ENCODE measurements at places on chromosomes 6 and 20.

GRCh38 chr6:68158256-68158655 lies 476.8 kb upstream of the ADGRB3 start:
- no peak for DNase-seq

DNA sequence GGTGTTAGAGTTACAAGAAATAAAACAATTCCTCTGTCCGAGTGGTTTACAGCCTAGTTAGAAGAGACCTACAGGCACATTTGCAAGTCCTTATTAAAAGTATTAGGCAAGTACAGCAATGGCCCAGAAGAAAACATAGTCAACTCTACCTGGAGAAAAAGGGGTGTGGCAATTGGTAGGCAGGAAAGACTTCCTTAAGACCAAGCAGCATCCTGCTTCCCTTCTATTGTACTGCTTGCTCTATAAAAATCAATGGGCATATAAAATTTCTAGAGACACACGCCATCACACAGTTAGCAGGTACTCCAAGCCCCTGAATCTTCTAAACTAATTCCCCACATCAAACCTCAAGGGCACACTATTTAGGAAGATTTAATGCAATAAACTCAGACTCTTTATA lies 185.6 kb downstream of the ATXN1 start:
- DNase-seq: no peak

DNA sequence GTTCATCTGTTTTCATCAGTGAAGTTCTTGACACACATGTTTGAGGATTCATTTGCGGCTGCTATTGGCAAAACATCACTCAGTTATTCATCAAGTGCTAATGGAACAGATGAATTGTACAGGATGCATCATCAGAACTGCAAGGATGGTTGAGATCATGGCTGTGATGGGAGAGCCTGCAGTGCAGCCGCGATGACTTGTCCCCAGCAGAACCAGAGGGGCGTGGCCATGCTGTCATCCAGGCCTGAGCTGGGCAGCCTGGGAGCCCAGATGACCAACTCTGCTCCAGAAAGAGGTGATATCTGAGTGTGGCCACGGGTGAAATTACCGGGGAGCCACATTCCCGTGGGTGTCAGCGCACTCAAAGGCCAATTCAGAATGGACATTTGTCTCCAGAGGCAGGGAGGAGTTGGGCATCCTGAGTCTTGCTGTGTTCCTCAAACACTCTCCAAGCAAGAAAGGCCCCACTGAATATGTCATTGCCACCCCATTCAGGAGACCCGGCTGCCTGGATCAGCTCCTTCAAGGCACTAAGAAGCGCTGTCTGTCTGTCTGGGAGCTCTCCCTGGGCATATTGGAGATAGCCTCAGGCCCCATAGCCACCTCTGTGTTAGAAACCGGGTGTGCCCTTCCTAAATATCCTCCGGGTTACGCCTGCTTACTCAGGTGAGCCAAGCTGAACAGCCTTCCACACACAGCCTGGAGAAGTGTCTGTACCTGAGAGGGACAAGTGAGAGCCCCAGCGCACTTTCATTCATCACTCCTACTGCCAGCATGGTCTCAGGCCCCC lies 66.7 kb downstream of the SYNDIG1 start:
- DNase-seq: peak; percentile 57

GRCh38 chr6:106618324-106618723 lies 11.0 kb downstream of the RTN4IP1 start:
- DNase-seq: no peak

DNA sequence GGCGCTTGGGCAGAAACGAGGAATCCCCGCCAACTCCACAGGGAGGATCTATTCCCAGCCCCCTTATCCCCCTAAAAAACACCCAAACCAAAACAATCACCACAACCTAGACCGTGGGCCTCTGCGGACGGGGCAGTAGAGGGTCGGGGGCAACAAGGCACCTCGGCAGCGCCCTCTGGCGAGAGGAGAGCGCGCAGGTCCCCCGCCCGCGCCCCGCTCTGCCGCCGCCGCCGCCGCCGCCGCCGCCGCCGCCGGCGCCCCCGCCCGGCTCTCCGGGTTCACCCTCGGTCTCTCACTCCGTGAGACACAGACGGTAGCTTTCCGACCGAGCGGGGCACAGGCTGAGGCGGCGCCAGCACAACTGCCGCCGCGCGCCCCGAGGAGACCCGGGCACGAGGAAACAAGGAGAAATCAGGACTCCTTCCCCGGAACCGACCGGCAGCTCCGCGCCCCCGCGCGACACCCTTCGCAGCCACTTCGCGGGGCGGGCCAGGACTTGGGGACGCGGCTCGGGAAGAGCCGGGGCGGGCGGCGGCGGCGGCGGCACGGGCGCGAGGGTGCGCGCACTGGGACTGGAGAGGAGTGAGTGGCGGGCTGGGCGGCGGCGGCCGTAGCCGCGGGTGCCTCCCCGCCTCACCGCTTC lies at the start of gene SLC35F1:
Gene SLC35F1 (plus strand): TSS at position 307 of the 643 bp plus-strand sequence.
- DNase-seq: peak; percentile 11

GRCh38 chr6:47358440-47359225 lies 48.9 kb upstream of the TNFRSF21 start:
- DNase-seq: no peak
